RCC 7860 (cell line): ENCODE measurements at places on chromosomes 11 and 22.

DNA sequence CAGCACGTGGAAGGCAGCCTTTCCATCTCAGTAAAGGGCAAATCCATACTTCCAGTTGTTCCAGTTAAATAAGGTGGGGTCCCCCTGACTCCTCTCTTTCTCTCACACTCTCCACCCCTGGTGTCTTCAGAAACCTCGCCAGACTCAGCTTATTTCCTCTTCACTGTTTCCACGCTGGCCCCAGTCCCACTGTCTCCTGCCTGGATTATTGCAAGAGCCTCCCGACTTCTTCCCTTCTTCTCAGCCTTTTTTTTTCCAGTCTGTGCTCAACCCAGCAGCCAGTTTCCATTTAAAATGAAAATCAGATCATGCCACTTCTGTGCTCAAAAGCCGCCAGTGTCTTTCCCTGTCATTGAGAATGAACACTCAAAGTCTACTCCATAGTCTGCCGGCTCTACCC lies 131.4 kb downstream of the PKNOX2 start:
- DNase-seq = no peak

DNA sequence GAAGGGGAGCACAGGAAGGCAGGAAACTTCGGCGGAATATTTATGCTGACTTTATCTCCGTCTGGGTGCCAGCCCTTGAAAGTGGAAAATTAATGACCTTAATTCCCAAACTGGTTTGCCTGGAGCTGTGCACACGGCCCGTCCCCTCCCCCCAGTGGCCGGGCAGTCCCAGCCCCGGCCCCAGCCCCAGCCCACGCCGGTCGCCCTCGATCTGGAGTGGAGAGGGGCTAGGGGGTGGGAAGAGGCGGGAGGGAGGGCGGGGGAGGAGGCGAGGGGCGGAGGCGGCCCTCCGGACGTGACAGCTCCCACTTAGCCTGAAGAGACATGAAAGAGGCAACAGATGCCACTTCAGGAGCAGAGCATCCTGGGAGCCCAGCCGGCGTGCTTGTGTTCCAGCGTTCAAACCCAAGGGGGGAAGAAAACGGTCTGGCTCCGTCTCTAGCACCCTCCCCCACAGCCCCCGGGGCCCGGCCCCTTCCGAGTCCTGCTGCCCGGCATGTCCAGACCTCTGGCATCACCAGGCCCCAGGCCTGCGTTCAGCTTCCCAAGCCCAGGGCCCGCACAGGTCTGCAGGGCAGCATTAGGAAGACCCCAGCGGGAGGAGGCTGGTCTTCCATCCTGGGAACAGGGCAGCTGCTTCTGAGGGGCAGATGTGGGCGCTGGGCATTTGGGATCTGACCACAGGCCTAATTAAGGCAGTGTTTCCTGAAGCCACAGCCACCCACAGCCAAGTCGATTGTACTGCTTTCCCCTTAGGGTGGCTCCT lies 20.0 kb upstream of the LMO1 start:
- no peak for DNase-seq

DNA sequence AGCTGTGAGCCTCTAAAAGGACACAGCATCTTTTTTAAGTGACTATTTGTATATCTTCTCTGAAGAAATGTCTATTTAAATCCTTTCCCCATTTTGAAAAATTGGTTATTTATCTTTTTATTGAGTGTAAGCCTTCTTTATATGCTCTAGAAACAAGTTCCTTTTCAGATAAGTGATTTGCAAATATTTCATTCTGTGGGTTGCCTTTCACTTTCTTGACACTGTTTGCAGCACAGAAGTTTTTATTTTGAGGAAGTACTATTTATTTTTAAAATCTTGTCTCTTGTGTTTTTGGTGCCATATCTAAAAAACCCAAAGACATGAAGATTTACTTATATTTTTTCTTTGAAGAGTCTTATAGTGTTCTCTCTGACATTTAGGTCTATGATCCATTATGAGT lies 40.1 kb upstream of the LYVE1 start:
- DNase-seq = no peak

- DNase-seq = no peak
These were observed 117.0 kb downstream of the ZNF280B start for GRCh38 chr22:22391543-22391942.

DNA sequence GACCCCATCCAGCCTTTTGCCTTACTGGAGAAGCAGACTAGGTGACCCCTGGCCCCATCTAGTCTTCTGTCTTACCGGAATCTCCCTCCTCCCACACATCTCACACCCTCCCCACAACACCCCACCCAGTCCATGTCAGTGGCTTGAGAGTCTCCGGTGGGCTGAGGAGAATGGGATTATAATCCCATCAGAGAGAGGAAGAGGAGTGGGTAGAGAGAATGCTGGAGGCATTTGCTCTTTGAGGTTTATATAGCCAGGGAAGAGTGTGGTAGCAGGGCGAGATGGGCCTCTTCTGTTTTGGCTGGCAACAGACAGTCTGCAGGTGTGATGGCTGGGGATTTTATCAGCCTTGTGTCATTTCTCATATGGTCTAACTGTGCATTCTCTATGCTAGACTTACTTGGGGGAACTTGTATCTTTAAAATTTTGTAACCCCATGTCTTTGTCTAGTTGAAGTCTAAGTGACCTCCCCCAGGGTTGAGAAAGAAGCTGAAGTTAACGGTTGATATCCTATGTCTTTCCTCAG lies 50.3 kb downstream of the GRAMD1B start:
- no peak for DNase-seq

- no peak for DNase-seq
These were observed 11.2 kb downstream of the MRGPRX2 start for GRCh38 chr11:19049351-19049750.
